ENCODE measurements at places on chromosomes 12 and 14.

- no peak for DNase-seq
Observed at GRCh38 chr14:77582511-77582910, 33.9 kb downstream of the SPTLC2 start.

DNA sequence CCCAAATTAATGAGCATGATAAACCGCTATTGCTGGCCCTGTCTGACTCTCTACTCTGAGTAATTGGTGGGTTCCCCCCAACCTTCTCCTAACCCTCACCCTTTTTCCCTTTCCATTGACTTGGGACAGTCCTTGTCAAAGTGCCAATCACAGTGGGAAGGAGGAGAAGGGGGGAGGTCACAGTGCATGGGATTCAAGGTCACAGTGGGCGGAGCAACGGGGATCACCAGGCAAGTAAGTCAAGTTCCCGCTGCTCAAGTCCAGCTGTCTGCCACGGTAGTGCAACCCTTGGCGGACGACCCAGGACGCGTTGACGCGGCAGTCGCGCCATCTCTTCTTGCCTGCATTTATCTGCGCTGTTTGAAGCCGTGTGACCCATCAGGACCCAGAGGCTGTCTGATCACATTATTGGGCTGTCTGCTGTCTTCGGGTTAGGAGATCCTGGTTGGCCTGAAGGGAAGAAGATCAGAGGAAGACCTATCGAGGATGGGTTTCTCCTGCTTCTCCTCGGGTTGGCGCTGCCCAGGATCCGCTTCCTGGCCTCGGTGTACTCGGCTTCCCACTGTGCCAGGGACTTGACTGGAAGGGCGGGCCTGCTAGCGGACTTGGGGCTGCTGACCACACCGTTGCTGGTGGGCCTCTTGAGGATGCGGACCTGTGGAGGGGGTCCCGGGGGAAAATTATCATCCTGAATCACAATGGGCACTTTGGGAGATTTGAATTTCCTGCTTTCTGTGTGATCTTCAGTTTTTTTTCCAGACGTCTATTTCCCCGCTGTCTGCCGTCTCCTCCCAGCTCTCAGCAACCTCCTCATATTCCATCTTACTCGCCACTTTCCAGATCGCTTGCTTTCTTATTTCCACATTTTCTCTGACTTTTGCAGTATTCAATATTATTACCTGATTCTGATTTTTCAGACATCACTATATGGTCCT lies 3.1 kb upstream of the MDM2 start:
- DNase-seq: no peak

GRCh38 chr12:61356485-61356884 lies 903.7 kb upstream of the USP15 start:
- no peak for DNase-seq

DNA sequence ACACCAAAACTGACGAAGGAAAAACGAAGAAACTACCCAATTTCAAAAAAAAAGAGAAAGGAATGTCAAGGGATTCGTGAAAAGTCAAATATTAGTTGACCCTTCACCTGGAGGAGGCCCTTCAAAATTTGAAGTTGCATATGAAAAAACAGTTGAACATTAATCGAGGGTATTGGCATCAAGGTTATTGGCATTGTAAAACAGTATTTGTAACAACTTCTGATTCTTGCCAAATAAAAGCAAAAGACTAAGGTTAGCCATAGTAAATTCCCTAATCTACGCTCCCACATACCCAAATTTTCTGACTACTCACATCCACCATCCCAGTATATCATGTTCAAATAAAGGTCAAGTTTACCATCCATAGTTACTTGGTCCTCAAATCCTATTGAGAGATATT lies 118.6 kb downstream of the TMTC1 start:
- DNase-seq: no peak

DNA sequence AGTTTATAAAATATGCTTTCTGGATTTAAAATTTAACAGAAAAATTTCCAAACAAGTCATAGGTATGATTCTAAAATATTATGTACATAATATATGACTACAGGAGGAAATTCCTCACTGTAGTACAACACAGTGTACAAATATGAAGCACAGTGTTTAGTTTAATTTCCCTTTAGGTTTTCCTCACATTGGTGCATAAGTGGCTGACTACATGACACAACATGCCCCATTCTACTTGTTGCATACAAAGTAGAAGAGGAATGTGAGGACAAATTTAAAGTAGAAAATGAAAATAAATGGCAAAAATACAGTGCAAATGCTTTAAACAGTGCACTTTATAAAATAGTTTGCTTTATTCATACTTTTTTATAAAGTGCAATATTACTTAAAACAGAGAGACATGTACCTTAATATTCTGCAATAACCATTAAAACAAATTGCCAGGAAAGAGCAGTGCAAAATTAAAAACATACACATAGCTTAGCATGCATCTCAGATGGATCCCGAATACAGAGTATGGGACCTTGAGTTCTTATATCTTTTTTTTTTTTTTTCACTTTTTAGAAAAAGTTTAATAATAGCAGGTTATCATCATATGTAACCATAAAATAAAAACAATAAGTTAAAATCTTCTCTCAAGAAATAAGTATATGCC lies 54.8 kb upstream of the TTC7B start:
- no peak for DNase-seq

DNA sequence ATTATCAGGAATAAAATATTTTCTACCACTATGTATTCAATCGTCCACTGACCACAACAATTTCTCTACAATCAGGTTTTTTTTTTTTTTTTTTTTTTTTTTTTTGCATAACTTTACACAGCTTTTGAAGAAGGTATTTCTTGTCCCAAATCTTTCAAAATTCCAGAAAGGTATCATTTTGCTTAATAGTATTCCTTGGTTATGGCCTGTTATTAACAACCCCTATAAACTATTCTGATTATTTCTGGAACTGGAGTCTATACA lies 145.3 kb downstream of the ALX1 start:
- DNase-seq: no peak

DNA sequence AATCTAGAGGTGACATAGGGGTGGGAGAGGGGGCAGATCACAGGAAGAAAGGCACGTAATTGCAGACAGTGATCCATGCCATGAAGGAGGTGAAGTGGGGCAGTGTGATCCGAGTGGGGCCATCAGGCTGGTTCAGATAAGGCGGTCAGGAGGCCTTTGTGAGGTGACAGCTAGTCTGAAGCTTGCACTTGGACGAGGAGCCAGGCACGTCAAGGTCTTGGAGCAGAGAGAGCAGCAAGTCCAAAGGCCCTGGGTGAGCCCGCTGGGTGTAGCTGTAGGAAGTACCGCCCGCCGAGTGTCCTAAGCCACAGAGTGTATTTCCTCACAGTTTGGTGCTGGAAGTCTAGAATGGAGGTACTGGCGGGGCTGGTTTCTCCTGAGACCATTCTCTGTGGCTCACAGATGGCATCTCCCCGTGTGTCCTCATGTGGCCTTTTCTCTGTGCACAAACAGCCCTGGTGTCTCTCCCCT lies 23.6 kb downstream of the RHOF start:
- no peak for DNase-seq

GRCh38 chr14:30915596-30915995 lies 41.2 kb downstream of the COCH start:
- no peak for DNase-seq
